CD14-positive monocyte (primary cell): ENCODE measurements at places on chromosomes 2 and 18. TPM values are rescaled to one million over a fixed set of nuclear protein-coding genes. Genes with fewer than 3 reads are reported as not detected.

DNA sequence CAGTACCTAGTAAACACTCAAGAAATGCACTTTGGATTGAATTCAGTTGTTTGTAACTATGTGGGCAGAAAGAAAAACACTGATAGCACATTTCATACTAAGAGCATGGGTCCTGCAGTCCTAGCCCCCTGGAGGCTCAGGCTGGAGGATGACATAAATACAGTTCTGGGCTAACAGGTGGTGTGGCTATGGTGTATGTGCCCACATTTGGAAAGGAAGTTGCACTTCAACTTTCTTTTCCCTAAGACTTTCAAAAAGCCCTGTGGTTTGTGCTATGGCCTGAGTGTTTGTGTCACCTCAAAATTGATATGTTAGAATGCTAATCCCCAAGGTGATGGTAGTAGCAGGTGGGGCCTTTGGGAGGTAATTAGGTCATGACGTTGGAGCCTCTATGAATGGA is 218.2 kb downstream of the CDCA7 start:
- DNase-seq = no peak

GRCh38 chr2:202327858-202328257 is 48.3 kb upstream of the BMPR2 start:
- no peak for DNase-seq

The TANK gene
- polyA plus RNA-seq = 91.7 TPM

DNA sequence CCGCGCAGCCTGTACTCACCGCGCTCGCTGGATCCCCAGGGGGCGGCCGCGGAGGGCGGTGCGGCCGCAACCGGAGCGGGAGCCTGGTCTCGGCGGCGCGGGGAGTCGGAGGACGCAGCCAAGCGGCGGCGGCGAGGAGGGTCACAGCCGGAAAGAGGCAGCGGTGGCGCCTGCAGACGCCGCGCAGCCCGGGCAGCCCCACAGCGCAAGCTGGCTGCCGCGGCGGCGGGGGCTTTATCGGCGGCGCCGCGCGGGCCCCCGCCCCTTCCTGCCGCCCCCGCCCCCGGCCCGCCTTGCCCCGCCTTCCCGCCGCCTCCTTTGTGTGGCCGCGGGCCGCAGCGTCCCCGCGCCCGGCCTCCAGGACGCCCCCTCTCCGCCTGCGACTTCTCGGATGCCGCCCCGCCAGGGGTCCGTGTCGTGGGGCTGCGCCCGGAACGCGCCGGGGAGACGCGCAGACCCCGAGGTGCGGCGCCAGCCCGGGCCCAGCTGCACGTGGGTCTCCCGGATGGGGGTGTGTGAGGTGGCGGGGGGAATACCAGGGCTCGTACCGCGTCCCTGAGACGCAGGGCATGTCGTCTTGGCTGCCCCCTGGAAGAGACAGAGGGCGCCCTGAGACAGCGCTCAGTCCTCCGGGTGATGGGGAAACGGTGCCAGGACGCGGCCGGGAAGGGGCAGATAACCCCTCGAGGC is at the start of gene SERPINE2:
Gene SERPINE2 (minus strand): TSS at position 207 of the 690 bp plus-strand sequence. CDS start 37,386 bp downstream, outside the sequence.
- DNase-seq = no peak

- no peak for DNase-seq
Observed at GRCh38 chr18:36589857-36590543, 238.8 kb downstream of the TPGS2 start.

The WDR54 gene
- 7.9 TPM for polyA plus RNA-seq

DNA sequence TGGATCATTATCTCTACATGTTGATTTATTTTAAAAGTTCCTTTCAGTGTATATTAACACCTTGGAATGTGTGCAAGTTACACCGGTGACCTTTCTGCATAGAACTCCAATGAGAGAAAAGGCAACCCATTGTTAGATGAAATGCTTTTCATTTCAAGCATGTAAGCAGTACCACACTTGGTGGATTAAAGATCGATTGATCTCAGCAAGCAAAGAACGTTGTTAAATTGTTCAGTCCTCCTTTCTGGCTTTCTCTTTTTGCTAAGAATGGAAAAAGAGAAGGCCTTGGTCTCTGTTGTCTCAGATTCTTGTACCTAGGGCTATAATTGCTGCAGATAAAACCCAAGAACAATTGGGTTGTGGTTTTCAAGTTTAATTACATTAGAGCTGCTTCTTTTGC is 843.0 kb downstream of the DPP10 start:
- no peak for DNase-seq

The ZNF521 gene
- 0.15 and 0.20 TPM in 2 replicates for polyA plus RNA-seq

DNA sequence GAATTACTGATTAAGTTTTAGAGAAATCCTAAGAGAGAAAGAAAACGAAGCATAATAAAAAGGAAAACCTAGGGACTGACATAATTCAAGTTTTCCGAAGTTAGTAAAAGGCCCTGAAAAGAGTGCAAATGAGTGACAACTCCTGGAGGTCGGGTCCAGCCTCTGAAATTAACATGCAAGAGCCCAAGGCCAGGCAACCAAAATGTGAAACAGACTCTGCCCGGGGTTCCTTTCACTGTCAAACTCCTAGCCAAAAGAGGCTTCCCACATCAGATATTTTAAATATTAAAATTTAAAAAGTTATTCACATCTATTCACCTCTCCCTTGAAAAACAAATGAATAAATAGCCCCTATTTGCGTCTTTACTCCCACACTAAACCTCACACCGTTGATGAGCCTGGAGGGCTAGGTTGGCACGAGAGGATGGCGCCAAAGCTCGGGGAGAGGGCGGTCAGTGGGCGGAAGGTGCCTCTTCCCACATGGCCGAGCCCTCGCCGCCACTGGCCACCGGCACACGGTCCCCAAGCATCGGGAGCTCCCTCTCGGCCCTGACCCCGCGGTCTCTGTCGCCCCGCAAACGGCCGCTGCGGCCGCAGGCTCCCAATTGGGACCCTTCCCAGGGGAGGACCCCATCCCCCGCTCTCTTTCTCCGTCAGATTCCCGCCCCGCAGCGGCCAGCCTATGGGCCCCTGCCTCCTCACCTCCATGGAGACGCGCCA is 630 bp downstream of the PPM1G start:
- peak; percentile 1 for DNase-seq

The MAL gene
- not detected in 2 replicates for polyA plus RNA-seq

GRCh38 chr2:101003278-101003775 is 1.2 kb downstream of the RPL31 start:
- no peak for DNase-seq

The NYAP2 gene
- not detected for polyA plus RNA-seq

DNA sequence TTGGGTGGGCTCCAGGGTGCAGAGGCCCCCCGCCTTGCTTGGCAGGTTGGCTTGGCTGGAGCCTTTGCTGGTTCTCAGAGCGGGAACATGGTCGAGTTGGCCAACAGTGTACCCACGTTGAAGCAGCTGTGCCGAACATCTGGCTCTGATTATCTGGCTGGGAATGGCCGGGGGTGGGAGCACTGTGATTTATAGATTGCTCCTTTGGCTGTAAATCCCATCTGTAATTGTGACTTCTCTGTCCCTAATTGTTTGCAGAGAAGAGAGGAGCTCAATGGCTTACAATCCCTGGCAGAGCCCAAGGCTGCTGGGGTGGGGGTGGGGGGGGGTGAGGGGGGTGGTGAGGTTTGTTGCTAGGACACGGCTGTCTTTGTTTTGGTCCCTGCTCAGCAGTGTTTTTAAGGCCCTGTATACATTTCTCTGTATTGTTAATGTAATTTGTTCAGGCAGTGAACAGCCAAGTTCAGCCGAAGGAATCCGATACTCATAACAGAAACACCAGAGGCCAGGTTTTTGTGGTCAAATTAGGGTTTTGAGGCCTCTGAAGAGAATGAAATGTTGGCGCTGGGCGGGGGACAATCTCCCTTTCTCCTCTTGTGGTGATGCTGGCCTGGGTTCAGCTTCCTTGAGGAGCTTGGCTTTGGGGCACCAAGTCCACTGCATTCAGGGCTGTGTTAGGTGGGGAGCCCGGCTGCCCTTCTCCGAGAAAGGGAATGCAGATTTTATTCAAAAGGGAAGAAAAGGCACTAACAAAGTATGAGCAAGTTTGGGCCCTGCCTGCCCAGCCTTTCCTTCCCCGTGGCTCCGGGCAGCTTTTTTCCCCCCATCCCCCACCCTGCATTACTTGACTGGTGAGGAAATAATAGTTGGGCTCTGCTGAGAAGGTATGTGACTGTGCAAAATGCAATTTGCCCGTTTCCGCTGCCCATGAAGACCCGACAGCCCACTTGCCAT is 82.5 kb downstream of the TCF7L1 start:
- no peak for DNase-seq
